ENCODE measurements at places on chromosomes 5 and 9.

DNA sequence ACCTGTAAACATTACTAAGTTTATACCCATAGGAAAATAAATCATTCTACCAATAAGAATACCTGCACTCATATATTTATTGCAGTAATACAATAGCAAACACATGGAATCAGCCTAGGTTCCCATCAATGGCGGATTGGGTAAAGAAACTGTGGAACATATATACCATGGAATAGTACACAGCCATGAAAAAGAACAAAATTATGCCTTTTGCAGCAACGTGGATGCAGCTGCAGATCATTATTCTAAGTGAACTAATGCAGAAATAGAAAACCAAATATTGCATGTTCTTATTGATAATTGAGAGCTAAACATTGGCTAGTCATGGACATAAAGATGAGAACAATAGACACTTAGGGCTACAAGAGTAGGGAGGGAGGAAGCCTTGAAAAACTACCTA, 667.4 kb upstream of the WWC1 start:
- H3K27ac ChIP-seq: no peak overlapping the region
- no peaks in the 10 kb centered on the region for H3K4me1 ChIP-seq
- no peak for DNase-seq
- H3K4me3 ChIP-seq: no peak overlapping the region

GRCh38 chr9:91207397-91207728, 154.4 kb downstream of the AUH start:
- no peak overlapping the region for H3K27ac ChIP-seq
- H3K4me3 ChIP-seq: no peak overlapping the region
- H3K36me3 ChIP-seq: no peaks in the 10 kb centered on the region
- no peak for DNase-seq
- H3K27me3 ChIP-seq: no peaks in the 10 kb centered on the region
- H3K4me1 ChIP-seq: peaks cover 9% of the 10 kb centered on the region

DNA sequence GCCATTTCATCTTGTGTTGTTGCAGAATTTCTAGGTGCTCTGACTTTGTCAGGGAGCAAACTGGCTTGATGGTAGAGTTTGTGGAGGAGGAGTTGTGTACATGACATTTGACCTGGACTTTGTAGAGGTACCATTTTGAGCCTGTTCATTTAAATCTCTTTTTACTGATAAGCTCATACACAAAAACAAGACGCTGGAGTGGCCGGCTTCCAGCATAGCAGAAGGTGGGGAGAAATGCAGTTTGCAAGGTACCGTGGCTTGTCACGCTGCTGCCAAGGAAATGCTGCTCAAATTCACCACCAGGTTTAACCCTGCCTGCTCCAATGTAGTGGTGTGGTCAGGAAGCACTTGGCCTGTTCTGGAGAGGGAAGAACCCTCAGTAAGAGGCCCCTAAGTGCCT, 18.9 kb upstream of the IQGAP2 start:
- no peaks in the 10 kb centered on the region for H3K36me3 ChIP-seq
- peaks cover 3% of the 10 kb centered on the region for H3K27me3 ChIP-seq
- no peaks in the 10 kb centered on the region for H3K4me1 ChIP-seq
- H3K27ac ChIP-seq: no peak overlapping the region
- H3K4me3 ChIP-seq: no peak overlapping the region
- DNase-seq: no peak

GRCh38 chr5:23169660-23170416, 316.7 kb upstream of the CDH12 start:
- no peak overlapping the region for H3K4me3 ChIP-seq
- H3K36me3 ChIP-seq: no peaks in the 10 kb centered on the region
- no peak for DNase-seq
- H3K27me3 ChIP-seq: no peaks in the 10 kb centered on the region

DNA sequence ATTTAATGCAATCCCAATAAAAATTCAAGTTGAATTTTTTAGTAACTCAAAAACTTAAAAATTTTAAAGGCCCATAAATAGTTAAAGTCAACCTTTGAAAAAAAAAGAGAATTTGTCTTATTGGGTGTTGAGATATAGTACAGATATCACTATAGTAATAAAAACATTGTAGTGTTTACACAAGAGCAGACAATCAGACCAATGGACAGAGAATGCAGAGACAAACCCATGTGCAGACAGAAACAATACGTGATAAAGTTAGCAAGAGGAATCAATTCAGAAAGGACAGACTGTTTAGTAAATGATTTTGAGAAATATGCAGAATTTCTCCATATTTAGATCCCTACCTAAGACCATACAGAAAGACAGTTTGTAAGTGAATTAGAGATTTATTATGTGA, 33.9 kb downstream of the GOLGA1 start:
- H3K36me3 ChIP-seq: peaks cover 51% of the 10 kb centered on the region
- H3K27me3 ChIP-seq: no peaks in the 10 kb centered on the region
- DNase-seq: no peak
- no peak overlapping the region for H3K27ac ChIP-seq
- no peaks in the 10 kb centered on the region for H3K4me1 ChIP-seq

- H3K36me3 ChIP-seq: peaks cover 41% of the 10 kb centered on the region
- H3K27me3 ChIP-seq: no peaks in the 10 kb centered on the region
- peak overlapping the region; percentile 87 for H3K4me3 ChIP-seq
- peaks cover 66% of the 10 kb centered on the region for H3K4me1 ChIP-seq
- DNase-seq: no peak
Measured at GRCh38 chr9:113597390-113598241, 134.1 kb downstream of the RGS3 start.

- no peak for DNase-seq
- H3K27me3 ChIP-seq: no peaks in the 10 kb centered on the region
- H3K4me3 ChIP-seq: no peak overlapping the region
- H3K27ac ChIP-seq: no peak overlapping the region
- H3K36me3 ChIP-seq: no peaks in the 10 kb centered on the region
Measured at GRCh38 chr5:150286820-150287219, 2.8 kb downstream of the CAMK2A start.

GRCh38 chr9:108002371-108002956, 512.9 kb upstream of the KLF4 start:
- no peaks in the 10 kb centered on the region for H3K36me3 ChIP-seq
- H3K27ac ChIP-seq: no peak overlapping the region
- DNase-seq: no peak

DNA sequence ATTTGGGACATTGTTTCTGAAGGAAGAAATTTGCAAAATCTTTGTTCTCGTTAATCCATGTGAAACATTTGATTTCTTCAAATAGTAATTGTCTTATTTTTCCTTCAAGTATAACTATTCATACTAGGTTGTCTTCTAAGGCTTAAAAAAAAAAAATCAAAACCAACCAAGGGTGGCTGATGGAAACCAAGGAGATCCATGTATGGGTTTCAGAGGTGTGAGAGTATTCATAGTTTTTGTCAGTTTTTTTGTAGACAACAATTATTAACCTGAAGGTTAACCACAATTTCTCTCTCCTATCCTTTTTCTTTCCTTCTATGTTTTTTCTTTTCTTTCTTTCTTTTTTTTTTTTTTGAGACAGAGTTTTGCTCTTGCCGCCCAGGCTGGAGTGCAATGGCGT, 35.4 kb downstream of the KDM4C start:
- no peak for DNase-seq
- peaks cover 5% of the 10 kb centered on the region for H3K4me1 ChIP-seq
- H3K27ac ChIP-seq: no peak overlapping the region
- no peak overlapping the region for H3K4me3 ChIP-seq
- peaks cover 22% of the 10 kb centered on the region for H3K36me3 ChIP-seq
